ENCODE measurements at places on chromosomes 2 and 18.

- no peak for DNase-seq
Measured at GRCh38 chr2:32715981-32716380, 88.1 kb downstream of the TTC27 start.

DNA sequence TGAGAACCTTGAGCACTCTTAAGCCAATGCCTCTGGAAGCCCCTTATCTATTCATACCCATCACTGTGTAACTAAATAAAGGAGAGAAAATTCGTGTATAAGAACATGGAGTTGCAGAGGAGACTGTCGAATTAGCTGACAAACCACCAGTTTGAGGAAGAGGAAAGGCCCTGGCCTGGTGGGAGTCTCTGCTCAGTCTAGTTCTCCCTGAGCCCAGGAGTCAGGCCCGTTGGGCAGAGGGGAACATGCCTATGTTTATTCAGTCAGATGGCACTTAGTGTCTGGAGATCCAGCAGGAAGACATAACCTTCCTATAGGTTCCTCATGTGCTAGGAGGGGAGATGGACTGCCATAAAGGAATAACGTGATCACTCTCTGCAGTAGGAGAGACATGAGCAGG, 60.3 kb downstream of the MGAT5 start:
- DNase-seq = no peak

DNA sequence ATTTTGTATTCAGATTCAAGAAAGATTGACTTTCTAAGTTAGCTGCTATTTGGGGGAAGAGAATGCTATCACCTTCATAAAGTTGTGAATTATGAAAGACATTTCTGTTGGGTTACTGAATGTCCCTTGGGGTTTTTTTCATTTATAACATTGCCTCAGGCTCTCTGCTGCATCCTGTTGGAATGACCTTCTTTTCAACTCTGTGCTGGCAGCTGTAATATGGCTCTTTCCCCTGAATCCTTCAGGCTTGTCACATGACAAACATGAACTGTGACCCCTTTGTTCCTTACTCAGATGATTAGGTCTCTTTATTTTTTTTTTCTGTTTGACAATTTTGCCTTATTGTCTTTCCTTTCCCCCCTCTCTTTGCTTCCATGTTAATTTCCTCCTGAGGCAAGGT, 159.8 kb downstream of the TAF4B start:
- DNase-seq = peak; percentile 67

DNA sequence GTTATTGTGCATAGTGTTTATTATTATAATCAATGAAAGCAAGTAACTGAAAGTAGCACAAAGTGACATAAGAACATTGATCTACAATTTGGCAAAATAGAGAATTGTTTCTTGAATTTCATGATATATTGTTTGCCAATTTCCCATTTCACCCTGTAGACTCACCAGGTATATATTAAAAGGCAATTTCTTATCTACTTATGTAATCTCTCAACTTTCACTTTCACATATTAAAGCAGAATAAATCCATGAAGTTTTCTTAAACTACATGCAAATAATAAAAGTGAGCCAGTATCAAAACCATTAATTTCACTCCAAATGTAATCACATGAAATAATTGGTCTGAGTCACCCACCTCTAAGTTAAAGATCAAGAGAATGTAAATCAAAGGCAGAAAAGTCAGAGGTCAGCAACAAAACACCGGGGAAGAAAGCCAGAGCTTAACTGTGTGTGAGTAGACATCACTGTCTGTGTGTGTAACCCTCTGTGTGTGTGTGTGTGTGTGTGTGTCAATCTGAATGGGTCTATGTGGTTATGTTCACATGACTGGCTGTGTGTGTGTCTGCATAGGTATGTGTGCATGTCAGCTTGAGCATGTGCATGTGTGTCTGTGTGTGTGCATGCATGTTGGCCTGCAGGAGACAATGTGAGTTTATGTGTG, 44.1 kb downstream of the ZNF385B start:
- DNase-seq = peak; percentile 11

DNA sequence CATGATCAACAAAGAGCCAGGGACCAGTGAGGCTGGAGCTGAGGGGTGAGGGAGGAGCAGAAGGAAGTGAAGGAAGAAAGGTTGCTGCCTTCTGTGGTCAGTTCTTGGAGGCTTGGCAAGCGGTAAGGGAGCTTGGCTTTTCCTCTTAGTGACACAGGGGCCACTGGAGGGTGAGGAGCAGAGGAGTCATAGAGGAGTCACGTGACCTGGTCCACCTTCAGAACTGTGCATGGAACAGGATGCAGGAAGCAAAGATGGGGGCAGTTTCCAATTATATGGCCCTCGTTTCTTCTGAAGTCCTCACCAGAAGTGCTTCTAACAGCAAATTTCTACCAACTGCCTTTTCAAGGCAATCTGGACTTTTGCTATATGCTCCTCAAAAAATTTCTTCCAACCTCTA, 326.9 kb upstream of the SMIM21 start:
- no peak for DNase-seq
